ENCODE measurements at places on chromosomes 6 and 20. TPM values are rescaled to one million over a fixed set of nuclear protein-coding genes. Genes with fewer than 3 reads are reported as not detected.

DNA sequence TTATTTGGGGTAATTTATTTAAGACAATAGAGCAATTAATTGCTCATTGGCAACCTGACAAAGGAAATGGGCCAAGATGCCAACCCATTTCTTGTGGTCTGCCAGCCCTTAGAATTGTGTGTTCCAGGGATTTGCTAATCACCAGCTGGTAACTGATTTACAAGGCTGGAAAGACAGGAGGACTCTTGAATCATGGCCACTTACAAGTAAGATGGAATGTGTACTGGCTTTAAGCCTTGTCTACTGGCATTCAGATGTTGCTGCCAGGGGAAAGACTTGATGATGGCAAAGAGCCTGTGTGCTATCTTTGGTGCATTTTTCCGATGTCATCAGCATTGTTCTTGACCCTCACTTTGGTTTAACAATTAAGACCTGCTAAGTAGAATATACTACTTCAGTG lies 91.0 kb downstream of the BCKDHB start:
- no peak for DNase-seq

DNA sequence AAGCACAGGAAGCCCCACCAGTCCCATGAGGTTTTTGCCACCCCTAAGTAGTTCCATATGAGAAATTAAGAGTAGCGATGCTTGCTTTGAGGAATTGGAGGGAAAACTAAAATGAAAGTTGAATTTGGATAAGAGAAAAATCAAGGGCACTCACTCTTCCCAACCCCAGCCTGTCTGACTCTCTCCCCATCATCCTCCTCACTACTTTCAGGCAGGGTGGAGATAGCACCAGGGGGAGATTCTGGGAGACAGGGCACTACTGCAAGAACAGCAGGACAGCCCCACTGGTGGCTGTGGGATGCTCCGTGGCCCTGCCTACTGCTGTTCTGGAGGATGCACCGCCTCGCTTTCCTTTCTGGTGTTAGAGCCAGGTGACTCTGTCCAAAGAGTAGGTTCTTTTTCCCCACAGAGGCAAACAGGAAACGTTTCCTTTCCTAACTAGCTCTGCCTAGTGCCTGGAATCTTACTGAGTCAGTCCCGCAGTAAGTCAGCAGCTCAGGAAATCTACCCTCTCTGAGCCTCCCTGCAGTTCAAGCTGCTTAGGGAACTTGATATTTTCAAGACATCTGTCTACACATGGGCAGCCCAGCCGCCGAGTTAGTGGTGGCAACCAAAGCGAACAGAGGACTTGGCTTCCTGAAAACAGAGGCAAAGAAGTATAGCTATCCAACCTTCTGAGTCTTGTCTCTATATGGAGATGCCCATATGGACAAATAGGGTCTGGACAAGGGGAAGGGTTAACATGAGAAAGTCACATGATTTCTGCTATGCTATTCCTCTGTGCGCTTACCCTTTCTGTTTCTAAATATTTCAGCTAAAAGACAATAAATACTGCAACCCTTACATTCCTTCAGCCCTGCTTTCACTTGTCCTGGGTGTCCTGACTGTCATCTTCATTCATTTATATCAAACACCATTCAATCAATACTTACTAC lies 11.4 kb downstream of the HLA-E start:
- DNase-seq = no peak

Gene CAPN11
- 0.16 TPM for polyA plus RNA-seq

GRCh38 chr6:111710911-111711310 lies 105.2 kb upstream of the TRAF3IP2 start:
- DNase-seq = no peak

DNA sequence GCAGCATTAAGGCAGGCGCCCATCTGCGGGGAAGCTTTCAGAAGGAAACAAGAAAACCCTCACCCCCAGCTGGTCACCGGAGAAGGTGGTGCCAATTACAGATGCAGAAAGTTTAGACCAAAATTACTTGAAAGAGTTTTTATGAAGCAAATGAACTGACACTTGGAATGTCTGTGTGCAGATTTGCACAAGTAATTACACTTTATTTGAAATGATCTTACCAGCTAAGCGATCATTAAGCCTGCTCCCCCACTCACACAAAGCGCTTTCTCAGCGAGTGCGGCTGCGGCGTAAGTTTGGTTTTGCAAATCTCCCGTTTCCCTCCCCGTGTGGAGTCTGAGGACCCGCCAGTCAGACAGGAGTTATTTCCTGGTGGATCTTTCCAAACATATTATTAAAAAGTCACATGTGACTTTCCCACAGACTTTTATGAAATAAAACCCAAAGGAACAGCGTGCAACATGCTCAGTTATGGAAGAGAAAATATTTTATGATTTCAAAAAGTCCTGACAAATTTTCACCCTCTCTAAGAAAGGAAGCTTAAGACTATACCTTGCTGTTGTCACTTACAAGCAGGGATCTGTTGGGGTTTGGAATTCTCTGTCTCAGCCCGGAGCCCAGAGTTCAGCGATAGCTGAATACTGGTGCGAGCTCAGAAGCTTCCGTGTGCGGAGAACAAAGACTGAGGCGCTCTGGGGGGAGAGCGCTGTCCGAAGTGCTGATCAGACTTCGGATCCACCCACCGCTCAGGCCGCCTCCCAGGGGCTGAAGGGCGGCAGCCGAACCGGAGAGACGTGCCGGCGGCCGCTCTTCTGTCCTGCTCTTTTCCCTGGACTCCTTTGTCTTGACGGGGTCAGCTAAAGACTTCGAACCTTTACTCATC lies 2.7 kb upstream of the MYT1 start:
- DNase-seq = peak; percentile 38

- DNase-seq = peak; percentile 65
Observed at GRCh38 chr6:159042003-159042825, 2.6 kb downstream of the TAGAP start.

DNA sequence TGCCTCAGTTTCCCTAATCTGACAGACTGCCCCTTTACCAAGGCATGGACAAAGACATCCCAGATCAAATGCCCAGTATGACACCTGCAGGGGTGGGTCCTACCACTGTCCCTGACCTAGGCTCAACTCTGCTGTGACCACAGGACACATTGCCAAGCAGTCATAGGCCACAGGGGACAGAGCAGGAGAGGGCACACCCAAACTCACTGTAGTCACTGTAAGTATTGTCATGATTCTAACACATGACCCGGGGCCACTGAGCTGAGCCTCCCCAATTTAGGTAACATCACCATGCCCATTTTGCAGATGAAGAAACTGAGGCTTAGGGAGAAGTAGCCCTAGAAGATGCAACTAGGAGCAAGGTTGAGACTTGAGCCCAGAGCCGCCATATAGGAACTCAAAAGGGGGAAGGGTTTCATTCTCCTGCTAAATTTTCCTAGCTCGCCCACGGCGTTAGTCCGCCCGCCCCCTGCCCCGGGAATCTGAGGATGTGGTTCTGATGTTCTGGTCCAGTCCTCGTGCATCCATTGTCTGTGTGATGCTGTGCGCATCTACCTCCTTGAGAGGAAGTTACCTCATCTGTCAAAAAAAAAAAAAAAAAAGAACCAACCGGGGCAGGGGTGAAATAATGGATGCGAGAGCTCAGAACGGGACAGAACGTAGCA lies 44.8 kb downstream of the PMEPA1 start:
- no peak for DNase-seq

All from psoas muscle (tissue), 8 donors.